ENCODE measurements at places on chromosomes 2 and 18.

GRCh38 chr2:102487761-102488462 is 14.9 kb downstream of the SLC9A4 start:
- no peak for DNase-seq

DNA sequence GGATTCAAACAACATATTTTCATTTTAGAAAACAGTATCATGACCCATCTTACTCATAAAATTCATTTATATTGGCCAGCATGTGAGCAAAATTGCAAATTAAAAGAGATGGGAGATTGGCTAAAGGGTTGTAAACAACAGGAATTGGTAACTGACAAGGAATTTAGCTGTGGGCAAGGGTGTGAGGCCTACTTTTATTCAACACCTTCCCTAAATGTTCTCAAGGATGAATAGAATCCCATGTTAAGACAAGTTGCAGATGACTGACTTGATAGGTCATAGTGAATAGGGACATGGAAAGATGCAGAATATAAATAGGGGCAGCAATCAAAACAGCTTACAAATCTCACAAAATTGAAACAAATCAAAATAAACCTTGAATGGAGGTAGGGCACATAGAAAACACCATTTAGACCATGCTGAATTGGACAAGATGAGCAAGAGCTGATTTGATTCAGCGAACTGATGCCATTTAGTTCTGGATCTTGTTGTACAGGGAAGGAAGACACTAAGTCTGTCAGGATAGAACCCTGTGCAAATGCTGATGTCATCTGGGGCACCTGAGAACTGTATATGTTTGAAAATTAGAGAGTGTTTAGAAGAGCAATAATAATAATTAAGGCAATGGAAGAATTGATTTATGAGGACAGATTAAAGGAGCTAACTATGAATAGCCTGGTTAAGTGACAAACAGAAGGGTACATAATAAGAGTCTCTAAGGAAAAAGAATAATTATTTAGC is 509.7 kb downstream of the ZEB2 start:
- no peak for DNase-seq

GRCh38 chr18:12606592-12607315 is 51.2 kb downstream of the SPIRE1 start:
- DNase-seq = no peak

DNA sequence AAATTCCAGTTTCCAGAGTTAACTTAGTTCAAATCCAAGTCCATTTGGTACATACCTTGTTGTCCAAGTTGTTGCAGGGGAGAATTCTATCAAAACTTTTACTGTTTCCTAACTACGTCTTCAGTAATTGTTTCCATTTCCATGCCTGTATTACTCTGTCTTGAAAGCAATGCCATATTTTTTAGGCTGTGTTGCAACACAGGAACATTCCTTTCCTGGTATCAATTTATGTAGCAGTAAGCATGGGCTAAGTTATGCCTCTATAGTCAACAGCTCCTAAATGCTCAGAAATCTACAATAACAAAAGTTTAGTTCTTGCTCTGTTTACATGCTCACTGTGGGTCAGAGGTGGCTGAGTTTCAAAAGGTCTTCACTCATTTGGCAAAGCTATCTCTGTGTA is 1943.8 kb upstream of the PIK3C3 start:
- no peak for DNase-seq
